Astrocyte of the cerebellum (primary cell): ENCODE measurements at places on chromosomes 16 and 17.

DNA sequence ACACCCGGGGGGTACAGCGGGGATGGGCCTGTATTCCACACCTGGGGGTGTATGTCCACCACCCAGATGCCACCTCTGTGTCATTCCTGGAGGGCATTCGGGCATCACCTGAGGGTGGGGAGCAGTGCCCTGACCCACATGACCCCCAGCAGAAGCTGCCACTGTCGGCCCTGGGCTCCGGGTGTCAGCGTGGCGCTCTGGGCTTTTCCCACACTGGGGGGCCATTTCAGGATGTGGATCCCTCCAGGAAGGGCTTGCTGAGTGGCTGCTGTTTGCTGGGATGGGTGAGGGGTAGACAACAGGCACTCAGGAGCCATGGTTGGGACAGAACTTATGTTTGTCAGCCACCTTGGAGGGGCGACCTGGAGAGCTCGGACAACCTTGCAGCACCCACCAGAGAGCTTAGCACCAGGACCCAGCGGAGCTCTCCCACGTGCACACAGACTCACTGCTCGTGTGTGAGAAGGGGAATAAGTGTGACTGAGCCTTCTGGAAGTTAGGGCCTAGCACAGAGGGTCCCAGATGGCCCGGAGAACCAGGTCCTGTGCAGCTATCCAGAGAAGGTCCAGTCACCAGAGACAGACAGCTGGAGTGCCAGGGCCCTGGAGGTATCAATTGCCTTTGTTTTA, 102.7 kb downstream of the METRNL start:
- DNase-seq = no peak

DNA sequence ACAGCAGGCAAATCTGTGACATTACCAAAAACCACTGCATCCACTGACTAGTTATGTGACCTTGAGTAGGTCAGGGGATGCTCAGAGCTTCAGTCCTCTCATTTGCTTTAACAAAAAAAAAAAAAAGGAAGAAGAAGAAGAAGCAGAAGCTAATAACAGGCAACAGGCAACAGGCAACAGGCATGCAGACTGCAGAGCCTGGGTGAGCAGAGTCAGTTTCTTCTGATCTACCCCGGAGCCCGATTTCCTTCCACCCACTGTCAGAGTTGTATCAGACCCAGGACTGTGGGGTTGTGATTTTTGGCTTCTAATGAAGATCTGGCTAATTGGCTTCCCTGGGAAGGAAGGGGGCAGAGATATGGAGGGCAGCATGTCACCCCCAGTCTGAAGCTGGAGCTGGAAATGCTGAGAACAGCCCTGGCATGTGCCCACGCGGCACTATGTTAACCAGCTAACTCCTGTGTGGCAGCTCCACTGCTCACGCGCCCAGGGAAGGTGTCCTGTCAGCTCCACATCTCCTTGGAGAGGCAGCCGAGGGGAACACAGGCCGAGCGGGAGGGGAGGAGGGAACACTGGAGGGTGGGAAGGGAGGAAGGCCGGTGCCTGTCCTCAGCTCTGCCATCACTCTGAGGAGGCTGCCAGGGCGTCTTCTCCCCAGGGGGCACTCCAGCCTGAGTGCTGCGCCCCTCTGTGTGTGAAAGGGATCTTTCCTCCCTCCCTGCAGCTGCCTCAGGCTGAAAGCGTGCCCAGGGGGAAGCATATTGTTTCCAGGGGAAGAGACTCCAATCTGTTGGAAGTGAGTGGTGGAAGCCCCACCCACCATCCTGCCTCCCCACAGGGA, 17.6 kb downstream of the SRCIN1 start:
- no peak for DNase-seq

- DNase-seq = no peak
Measured at GRCh38 chr17:16649585-16649984, 4.1 kb downstream of the ZNF624 start.

DNA sequence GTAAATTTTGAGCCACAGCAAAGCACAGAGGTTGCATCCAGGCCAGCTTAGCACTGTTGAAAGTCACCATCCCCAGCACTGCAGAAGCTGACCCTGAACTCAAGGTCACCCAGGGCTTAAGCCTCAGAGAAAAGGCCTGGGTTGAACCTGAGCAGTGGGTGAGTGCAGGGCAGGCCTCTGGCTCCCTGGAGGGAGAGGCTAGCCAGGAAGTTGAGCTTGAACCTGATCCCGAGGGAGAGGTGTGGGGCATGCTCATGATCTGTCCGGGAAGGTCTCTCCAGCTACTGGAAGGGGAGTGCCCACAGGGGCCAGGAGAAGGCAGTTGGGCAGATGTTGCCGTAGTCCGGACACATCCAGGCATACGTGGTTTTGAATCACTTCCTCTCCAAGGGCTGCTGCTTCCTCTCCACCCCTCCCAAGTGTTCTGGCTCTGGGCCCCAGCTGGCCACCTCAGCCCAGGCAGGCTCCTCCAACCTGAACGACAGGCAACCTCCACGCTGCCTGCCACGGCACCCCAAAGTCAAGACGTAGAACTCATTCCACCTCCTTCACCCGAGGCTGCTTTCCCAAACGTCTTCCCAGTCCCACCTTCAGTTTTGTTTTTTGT, 18.4 kb downstream of the CARHSP1 start:
- DNase-seq = no peak

DNA sequence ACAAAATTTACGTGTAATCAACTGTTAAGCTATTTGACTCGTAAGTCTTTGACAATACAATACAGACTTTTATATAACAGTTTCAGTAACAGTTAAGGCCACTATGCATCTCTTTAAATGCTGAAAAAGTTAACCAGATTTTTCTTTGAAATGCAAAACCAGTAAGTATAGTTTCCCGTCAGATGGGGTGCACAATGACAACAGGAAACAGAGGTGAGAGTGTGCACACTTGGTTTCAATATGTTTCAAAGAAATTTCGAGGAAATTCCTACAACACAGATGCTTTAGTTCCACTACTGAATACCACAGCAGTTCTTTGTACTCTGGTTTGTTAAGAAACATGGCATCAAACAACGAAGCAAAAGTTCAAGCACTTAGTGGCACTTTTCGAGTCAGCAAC, 48.4 kb downstream of the RNF157 start:
- DNase-seq = no peak

- no peak for DNase-seq
Measured at GRCh38 chr17:43741636-43742035, 17.0 kb downstream of the SOST start.

- no peak for DNase-seq
Measured at GRCh38 chr17:75720656-75721462, at the start of gene ITGB4. Gene ITGB4 (plus strand): TSS chr17:75721459. CDS start chr17:75724704, 3,245 bp downstream.

- DNase-seq = no peak
Measured at GRCh38 chr16:79053577-79053976, 547.0 kb downstream of the MAF start.

- DNase-seq = no peak
Measured at GRCh38 chr17:12548558-12548957, 117.1 kb upstream of the MYOCD start.

DNA sequence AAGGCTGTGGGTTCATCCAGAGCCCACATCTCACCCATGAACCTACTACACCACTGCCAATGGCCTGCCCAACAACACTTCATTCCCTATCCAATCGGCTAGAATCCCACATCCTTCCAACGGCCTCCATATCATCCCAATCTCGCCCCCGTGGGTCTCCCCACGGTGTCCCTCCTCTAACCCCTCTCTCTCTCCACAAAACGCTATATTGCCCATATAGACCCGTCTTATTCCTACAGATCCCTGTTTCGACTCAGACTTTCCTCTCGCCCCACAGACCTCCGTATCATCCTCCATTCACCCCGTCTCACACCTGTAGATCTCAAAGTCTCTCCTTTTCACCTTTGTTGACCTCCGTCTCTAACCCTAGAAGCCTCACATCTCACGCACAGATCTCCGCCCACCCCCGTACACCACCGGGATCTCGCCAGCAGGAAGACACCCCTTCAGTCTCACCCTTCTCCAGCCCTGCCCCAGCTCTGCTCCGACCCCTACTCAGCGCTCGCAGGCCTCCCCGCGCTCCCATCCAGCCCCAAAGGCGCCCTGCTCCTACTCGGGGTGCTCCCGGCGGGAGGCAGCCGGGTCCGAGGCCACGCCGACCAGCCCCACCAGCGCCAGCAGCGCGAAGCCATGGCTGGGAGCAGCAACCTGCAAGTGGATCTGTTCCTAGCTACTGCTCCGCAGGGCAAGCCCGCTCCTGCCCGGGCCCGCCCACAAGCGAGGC, at the start of gene FDXR:
TSS of gene FDXR (minus strand) at position 682 of the 724 bp plus-strand sequence. CDS start at position 632, 50 bp downstream.
- no peak for DNase-seq

DNA sequence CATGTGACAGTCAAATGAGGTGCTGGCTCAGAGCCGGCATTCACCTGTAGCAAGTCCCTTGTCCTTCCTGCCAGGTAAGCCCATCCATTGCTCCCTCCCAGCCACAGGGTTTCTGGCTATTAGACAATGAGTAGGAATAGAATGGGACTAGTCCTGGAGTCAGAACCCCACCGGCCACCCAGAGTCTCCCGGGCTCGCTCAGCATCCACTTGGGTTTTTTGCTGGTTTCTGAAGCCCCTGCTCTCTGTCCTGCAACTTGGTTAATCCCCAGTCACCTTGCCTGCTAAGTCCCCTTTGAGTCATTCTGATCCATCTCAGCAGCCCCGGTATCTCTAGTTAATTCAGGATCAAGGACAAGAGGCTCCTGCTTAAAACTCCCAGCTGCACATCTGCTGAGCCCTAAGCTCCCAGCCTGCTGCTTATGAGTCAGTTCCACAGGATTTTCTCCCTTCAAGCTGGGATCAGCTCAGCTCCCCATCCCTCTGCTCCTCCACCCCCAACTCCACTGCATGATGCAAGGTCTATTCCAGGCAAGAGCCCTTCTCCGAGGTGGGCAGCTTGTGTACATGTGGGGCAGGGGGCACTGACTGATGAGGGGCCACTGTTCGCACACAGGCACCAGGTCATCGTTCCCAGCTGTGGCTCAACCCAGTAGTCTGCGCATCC, 19.9 kb upstream of the MRPS23 start:
- DNase-seq = peak; percentile 53

- no peak for DNase-seq
Measured at GRCh38 chr17:72786209-72786608, 306.3 kb downstream of the SLC39A11 start.

- no peak for DNase-seq
Measured at GRCh38 chr17:70420861-70421445, 251.6 kb downstream of the KCNJ2 start.

- DNase-seq = peak; percentile 23
Measured at GRCh38 chr17:71527311-71527710, 593.5 kb upstream of the SOX9 start.

DNA sequence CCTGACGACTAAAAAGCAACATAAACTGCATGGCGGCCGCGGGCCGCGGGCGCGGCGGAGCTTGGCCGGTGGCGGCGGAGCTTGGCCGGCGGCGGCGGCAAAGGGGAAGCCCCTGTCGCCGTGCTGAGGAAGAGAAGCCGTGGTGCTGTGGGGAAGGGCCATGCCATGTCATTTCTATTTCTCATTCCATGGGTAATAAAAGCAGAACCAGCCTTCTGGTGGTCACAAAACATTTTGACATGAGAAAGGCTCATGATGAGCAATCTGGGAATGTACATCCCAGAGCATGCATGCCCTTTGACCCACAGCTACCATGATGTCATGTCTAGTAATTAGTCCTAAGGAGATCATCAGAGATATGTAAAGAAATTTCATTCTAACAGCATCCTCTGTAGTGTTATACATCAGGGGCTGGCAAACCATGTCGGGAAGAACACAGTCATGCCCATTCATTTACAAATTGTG, 23.9 kb upstream of the HEATR6 start:
- DNase-seq = no peak

- no peak for DNase-seq
Measured at GRCh38 chr17:57679906-57680695, 65.0 kb downstream of the CCDC182 start.

DNA sequence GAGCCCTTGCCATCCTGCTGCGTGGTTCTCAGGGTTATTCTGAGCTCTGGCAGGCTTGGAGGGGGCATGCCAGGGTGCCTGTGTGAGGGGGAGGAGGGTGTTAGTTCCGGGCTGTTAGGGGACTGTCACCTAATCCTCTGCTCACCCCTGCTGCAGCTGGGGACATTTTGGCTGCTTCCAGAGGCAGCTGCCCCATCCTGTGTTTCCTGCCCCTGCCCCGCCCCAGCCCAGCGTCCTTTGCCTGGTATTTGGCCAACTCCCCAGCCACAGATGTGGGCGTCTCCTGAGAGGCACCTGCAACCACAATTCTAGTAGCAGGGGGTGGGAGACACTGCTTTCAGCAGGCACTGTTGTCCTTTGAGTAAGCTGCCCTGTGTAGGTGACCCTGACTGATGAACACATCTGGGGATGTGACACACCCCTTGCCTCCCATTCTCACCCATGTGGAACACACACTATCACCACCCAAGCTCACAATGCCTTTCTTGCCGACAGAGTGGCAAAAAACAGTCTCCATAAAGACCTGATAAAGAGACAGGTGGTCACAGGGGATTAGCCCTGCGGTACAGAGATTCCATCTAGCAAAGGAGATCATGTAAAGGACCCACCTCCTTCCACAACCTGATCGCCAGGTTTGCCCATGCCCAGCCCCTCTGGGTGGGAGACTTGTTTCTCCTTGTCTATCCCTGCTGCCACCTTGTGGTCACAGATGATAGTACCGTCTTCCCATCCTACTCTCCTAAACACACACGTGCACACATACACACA, at the start of gene CHRNE:
TSS of gene CHRNE (minus strand) at position 48 of the 768 bp plus-strand sequence. CDS start at position 13, 35 bp downstream.
- peak; percentile 71 for DNase-seq

- DNase-seq = no peak
Measured at GRCh38 chr16:54176376-54176901, 110.1 kb downstream of the IRX3 start.

GRCh38 chr17:42378959-42379594, 9.2 kb downstream of the STAT3 start:
- no peak for DNase-seq

GRCh38 chr17:72525225-72526015, 404.6 kb downstream of the SOX9 start:
- DNase-seq = no peak

DNA sequence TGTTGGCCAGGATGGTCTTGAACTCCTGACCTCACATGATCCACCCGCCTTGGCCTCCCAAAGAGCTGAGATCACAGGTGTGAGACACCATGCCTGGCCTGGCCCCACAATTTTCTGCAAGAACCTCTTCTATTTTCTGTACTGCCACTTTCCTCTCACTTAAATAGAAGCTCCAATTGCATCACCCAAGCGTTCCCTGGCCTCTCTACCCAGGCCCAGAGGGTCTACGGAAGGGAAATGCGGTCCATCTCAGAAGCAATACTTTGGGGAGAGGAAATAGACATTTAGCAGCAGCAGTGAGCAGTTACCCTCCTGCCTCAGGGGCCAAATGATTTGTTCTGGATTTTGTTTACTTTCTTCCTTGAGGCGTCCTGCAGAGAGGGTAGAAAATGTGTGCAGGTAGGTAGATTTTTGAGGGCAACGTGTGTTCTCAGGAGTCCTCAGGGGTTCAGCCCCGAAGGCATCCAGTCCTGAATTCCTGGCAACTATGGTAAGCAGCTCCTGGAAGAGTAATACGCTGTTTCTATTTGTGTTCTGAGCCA, 11.0 kb downstream of the SLC6A4 start:
- DNase-seq = no peak

DNA sequence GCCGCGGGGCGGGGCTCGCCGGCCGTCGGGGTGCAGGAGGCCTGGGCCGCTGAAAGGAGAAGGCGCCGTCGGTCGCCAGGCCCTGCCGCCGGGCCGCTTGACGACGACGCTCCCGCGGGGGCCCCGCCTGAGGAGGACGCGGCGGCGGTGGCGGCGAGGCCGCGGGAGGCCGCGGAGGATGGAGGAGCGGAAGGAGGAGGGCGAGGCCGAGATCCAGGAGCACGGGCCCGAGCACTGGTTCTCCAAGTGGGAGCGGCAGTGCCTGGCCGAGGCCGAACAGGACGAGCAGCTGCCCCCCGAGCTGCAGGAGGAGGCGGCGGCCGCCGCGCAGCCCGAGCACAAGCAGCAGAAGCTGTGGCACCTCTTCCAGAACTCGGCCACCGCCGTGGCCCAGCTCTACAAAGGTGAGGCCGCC, 430 bp downstream of the HAPSTR1 start:
- DNase-seq = no peak

GRCh38 chr16:47211218-47211617, 67.5 kb upstream of the NETO2 start:
- DNase-seq = no peak
